GM12891 (cell line): ENCODE measurements at places on chromosomes 1 and 21.

- no peak for DNase-seq
Measured at GRCh38 chr21:30193201-30193600, 22.7 kb downstream of the CLDN8 start.

DNA sequence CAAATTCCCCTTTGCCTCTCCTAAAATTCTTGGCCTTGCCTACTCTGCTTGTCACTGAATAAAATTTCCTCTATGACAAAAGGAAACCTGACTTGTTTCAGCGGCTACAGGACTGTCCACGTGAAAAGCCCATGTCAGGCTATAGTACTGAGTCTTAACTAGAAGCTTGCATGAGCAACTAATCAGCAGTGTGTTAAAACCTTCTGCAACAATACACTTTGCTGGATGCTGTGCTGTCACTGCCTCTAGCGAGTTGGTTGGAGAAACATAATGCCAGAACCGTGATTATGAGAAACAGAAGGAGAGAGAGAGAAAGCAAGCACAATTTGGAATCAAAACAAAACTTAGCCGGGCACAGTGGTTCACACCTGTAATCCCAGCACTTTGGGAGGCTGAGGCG lies 25.7 kb upstream of the SLC30A10 start:
- no peak for DNase-seq

- peak; percentile 33 for DNase-seq
Measured at GRCh38 chr1:100896481-100896982, 642 bp downstream of the SLC30A7 start.

DNA sequence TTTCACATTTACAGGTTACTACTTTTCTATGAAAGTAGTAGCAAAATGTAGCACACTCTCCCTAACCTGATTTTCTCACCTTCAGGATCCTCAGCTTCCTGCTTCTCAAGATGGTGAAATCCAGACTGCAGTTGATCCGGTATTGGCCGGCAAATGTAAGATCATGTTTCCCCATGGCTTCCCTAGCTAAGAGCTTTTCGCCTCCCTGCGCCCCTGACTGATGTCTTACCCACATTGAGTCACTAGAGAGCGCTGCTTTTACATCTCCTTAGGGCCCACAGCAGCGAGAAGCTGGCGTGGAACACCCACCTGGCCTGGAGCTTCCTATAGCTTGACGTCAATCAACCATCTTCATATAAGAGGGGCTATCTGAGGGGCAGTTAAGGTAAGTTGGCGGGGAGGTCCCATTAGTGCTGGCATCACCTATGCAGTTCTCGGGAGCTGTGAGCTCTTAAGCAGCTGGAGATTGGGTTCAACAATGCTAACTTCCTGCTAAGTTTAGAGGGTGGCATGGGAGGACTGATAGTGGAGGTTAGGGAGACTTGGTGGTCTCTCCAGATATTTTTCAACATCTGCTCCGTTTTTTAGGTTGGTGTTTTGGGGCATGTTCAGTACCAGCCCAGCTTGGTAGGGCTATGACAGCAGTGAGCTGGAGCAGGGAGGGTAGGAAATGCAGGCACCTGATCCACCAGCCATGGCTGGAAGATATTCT lies 5.5 kb downstream of the PTPN7 start:
- DNase-seq: no peak

DNA sequence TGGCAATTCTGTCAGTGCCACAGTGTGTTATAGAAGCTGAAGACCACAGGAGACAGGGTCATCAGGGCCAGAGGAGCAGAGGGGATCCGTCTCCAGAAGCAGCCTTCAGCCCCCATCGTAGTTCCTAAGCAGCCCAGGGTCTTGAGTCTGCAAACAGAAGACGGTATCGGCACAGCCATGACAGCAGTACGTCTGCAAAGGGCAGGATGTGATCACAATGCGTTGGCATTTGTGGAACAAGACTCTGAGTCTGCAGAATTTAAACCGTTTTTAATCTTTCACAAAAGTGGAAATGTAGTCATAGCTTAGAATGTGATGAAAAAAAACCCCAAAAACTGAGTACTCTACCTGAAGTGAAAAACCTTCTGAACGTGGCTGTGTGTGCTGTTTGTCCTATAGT lies 44.0 kb upstream of the SCCPDH start:
- DNase-seq: no peak

DNA sequence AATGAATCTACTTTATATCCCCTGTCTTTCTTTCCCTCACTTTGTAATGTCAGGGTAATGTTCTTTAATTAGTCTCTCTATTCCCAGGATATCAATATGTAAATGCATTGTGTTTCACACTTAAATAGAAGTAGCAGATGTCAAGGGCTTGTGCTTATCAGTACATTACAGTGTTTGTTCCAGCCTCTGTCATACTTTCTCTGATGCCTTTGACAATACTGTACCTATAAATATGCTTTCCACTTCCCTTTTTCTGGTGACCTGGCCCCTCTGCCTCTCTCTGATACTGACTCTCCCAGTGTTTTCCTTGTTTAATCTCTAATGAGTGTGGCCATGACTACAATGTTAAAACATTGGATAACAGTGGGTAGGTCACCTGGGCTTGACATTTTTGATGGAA lies 862.0 kb upstream of the NEGR1 start:
- DNase-seq: no peak

- no peak for DNase-seq
Measured at GRCh38 chr1:46303872-46304326, 401 bp downstream of the UQCRH start.

DNA sequence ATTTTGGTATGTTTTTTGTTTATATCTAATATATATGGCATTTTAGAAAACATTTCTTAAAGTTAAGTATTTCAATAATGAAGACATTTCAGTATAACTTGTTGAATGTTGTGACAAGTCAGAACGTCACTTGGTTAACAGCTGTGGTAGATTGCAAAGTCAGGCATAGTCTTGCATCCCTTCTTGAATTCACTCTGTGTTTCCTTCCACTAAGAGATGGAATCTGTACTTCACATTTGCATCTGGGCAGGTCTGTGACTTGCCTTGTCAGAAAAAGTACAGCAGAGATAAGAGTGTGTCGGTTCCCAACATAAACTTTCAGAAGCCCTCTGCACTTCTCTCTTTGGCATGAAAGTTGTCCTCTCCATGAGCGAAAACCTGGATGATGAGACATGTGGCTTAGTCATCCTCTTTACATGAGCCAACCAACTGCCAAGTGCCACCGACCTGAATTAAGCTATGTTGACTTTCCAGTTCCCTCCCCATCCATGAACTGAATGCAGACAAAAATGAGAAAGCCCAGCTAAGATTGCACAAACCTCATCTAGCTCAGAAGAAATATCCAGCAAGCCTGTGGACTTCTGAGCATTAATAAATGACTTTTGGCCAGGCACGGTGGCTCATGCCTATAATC lies 1730.2 kb downstream of the MRPL39 start:
- no peak for DNase-seq

GRCh38 chr1:182459949-182460348 lies 10.0 kb downstream of the RGSL1 start:
- DNase-seq: no peak

DNA sequence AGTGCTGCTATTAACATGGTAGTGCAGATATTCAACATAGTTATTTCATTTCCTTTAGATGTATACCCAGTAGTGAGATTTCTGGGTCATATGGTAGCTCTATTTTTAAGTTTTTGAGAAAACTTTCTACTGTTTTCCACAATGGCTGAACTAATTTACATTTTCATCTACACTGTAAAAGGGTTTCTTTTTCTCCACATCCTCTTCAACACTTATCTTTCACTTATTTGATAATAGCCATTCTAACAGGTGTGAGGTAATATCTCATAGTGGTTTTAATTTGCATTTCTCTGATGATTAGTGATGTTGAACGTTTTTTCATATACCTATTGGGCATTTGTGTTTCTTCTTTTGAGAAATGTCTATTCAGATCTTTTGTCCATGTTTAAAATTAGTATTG lies 149.8 kb downstream of the PDE4B start:
- DNase-seq: no peak

DNA sequence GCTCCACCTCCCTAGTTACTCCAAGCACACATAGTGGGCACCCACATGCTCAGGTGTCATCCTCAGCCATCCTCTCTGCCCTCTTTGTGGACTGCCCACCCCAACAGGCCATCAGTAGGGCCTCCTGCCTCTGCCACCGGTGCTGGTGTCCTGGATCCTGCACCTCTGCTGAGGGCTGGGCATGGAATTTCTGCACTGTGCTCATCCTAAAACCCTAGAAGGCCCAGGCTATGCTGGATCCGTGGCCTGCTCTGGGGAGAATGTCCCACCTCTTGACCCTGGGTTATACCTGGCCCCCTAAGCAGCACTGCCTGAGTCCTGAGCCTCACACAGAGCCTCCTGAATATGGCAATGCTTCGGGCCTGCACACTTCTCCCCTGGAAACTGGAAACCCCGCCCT lies 318.3 kb downstream of the MATN1 start:
- DNase-seq: no peak

- DNase-seq: no peak
Measured at GRCh38 chr21:31629972-31630711, 29.4 kb upstream of the SOD1 start.

GRCh38 chr21:18368205-18368604 lies 35.4 kb downstream of the TMPRSS15 start:
- no peak for DNase-seq

DNA sequence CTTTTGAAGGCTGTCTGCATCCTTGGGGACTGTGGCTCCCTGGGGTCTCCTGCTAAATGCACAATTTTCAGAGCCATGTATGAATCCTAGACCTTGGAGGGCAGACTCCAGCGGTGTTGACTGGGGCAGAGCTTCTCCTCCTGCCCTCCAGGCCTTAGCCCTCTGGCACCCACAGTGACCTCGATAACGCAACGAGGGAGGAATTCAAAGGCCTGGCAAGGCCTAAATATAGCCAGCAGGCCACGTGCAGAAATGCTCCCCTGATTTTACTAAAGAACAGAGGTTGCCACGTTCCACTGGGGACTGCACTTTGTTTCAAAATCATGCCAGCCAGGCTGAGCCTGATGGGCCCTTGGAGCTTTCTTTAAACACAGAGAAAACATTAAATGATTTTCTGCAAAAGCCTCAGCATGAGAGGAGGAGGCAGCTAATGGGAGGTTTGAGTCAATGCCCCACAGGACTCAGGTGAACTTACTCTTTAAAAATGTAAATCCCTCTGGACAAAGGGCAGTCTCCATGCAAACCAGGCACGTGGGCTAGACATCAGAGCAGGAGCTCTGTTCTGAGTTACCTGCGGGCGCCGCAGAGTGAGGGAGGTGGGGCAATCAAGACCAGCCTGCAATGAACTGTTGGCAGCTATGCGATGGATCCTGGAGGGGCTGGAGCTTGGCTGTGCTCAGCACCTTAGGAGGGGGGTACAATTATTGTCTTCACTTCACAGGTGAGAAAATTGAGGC lies 28.0 kb downstream of the GRIK3 start:
- DNase-seq: no peak

DNA sequence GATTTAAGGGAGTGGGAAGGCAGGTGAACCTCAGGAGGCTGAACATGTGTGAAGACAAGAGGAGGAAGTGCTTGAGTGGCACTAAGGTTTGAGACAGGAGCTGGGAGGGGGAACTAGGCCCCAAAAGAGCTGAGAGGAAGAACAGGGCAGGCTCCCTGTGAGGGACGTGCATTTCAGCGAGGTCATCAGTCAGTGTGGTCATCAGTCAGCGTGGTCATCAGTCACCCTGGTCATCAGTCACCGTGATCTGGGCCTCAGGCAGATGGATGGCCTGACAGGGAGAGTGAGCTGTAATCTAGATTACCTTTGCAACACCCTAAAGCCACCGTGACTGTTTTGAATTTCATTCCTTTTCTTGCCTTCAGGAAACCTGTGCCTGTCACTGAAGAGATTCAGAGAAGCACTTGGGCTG lies 29.1 kb downstream of the VTCN1 start:
- DNase-seq: no peak

- DNase-seq: no peak
Measured at GRCh38 chr1:187873126-187873525, 1044.4 kb downstream of the PLA2G4A start.

DNA sequence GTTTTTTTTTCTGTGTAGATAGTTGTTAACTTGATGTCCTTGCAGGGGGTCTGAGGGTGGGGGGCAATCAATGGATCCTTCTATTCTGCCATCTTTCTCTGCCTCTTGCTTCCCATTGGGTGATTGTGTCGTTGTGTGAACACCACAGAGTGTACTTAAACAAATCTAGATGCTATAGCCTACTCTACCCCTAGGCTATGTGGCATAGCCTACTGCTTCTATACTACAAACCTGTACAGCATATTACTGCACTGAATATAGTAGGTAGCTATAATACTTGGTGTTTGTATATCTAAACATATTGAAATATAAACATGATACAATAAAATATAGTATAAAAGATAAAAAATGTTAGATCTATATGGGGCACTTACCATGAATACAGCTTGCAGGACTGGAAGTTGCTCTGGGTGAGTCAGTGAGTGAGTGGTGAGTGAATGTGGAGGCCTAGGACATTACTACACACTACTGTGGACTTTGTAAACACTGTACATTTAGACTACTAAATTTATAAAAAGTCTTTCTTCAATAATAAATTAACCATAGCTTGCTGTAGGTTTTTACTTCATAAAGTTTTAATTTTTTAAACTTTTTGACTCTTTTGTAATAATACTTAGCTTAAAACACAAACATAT lies 105.4 kb downstream of the CENPF start:
- DNase-seq: no peak

DNA sequence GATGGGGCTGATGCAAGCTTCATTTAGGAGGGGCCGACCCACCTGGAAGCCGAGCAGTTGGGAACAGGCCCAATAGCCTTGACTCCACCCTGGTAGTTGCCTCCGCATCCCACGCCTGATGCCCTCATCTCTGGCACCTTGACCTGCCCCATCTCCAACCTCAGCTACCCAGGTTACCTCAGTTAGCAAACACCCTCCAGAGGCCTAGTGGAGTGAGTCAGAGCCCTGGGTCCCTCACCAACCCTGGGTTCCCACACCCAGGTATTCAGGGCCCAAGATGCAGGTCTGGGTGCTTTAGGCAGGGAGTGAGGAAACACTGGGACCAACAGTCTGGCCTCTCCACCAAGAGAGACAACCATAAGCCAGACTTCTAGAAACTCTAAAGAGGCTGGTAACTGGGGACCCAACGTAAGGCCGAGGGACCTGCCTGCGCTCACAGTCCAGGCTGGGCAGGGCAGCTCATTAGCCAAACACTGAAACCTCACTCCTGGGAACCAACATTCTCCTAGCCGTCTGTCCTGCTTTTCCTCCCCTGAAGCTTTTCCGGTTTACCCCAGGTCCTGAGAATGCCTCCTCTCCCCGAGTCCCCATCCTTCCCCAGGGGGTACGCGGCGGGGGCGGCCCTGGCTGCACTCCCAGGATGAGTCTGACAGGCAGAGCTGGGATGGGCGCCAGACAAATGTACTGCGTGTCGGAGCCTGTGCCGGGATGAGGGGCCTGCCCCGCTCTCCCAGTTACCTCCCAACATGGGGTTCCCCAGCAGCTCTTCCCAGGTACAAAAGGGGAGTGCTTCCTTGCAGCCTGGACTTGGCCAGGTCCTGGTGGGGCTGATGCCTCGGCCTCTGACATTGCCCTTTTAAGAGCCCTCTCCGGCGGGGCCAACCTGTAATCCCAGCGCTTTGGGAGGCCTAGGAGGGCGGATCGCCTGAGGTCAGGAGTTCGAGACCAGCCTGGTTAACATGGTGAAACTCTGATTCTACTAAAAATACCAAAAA lies 8.9 kb upstream of the CELSR2 start:
- DNase-seq: no peak

- peak; percentile 80 for DNase-seq
Measured at GRCh38 chr1:21818656-21819055, 6.6 kb downstream of the LDLRAD2 start.
